ENCODE measurements at places on chromosomes 7 and 10. TPM values are rescaled to one million over a fixed set of nuclear protein-coding genes. Genes with fewer than 3 reads are reported as not detected.

TMEM273 gene
- total RNA-seq, result 24.0 TPM

ANKRD61 gene
- total RNA-seq, result not detected

CTAGE8 gene
- total RNA-seq, result 0.60 TPM

PLEKHS1 gene
- not detected for total RNA-seq

UNCX gene
- total RNA-seq, result not detected

DNA sequence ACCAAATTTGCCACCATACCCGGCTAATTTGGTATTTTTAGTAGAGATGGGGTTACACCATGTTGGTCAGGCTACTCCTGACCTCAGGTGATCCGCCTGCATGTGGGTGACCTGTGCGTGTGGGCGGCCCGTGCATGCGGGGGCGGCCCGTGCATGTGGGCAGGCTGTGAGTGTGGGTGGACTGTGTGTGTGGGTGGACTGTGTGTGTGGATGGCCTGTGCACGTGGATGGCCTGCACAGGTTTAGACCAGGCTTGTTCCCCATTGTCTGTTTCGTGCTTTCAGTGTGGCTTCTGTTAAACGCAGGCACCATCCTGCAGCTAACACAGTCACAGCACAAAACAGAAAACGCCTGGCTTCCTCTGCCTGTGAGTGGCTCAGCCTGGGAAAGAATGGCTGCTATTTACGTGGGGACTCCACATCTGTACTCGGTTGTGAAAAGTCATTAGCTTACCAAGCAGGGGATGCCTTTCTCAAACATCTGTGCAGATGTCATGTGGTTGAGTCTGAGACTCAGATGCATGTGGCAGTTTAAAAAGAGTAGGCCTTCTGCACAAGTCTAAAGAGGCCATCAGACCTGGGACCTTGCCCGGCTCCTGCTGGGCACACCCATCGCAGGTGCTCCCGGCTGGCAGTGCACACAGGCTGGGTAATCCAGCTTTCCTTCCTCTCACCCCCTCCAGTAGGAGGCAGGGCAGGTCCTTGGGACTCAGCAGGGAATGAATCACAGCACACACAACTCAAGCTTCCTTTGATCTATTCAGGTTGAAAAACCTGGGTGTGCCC lies 91.6 kb downstream of the COBL start:
- H3K36me3 ChIP-seq, result no peaks in the 10 kb centered on the region
- no peak overlapping the region for H3K4me3 ChIP-seq
- H3K27ac ChIP-seq, result no peak overlapping the region
- no peak for DNase-seq
- peaks cover 6% of the 10 kb centered on the region for H3K4me1 ChIP-seq

- no peak overlapping the region for H3K27ac ChIP-seq
- H3K27me3 ChIP-seq, result no peaks in the 10 kb centered on the region
- H3K36me3 ChIP-seq, result no peaks in the 10 kb centered on the region
- H3K4me3 ChIP-seq, result no peak overlapping the region
- no peaks in the 10 kb centered on the region for H3K4me1 ChIP-seq
Measured at GRCh38 chr10:30068492-30069223, 9.3 kb upstream of the JCAD start.

DNA sequence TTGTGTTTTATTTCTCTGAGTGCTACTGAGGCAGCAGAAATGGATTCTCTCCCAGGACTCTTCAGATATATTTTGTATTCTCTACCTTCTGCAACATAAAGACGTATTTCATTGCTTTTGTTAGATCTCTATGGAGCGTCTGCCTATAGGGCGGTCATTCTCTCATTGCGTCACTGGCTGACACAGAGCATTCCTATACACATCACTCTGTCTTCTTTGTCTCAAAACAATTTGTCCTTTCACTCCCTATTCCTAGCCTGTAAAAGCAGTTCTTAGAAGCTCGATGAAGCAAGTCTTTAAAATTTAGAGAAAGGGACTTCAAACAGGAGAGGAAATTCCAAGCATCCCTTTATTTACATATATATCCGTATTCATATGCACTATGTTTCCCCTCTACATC lies 120.6 kb downstream of the CPED1 start:
- no peak overlapping the region for H3K27ac ChIP-seq
- no peak overlapping the region for H3K4me3 ChIP-seq
- H3K4me1 ChIP-seq, result no peaks in the 10 kb centered on the region
- H3K27me3 ChIP-seq, result no peaks in the 10 kb centered on the region

DNA sequence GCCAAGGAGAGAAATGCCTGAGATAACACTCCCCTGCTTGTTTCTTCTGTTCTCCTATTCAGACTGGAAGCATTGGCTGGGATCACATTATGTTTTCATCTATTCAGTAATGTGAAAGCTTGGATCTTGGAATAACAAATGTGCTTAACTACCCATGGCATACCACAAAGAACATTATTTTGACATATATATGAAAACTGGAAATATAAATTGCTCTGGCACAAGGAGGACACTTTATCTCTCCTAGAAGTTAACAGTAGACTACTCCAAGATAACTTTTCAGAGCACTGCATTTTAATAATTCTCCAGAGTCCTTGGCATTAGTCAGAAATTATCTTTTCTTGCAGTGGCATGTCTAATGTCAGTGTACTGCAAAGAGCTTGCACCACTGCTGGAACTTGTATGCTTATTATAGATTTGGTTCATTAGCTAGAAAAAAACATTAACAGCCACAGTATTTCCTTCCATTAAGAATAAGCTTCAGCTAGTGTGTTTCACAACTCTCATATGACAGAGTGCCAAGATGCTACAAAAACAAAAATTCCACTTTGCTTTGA lies 169.3 kb upstream of the LRRN3 start:
- H3K4me1 ChIP-seq, result peaks cover 36% of the 10 kb centered on the region
- no peak overlapping the region for H3K27ac ChIP-seq
- H3K27me3 ChIP-seq, result no peaks in the 10 kb centered on the region
- no peak overlapping the region for H3K4me3 ChIP-seq
- H3K36me3 ChIP-seq, result no peaks in the 10 kb centered on the region

GRCh38 chr10:24438800-24439199 lies 229.9 kb downstream of the KIAA1217 start:
- DNase-seq, result no peak
- H3K27ac ChIP-seq, result no peak overlapping the region
- no peaks in the 10 kb centered on the region for H3K27me3 ChIP-seq
- H3K4me1 ChIP-seq, result no peaks in the 10 kb centered on the region

- H3K4me1 ChIP-seq, result no peaks in the 10 kb centered on the region
- no peak for DNase-seq
- H3K27me3 ChIP-seq, result no peaks in the 10 kb centered on the region
- H3K27ac ChIP-seq, result no peak overlapping the region
Measured at GRCh38 chr7:8284606-8285005, 22.6 kb upstream of the ICA1 start.

GRCh38 chr7:40721342-40721949 lies 586.6 kb downstream of the SUGCT start:
- H3K4me1 ChIP-seq, result peaks cover 18% of the 10 kb centered on the region
- no peak for DNase-seq
- no peaks in the 10 kb centered on the region for H3K36me3 ChIP-seq
- H3K27ac ChIP-seq, result no peak overlapping the region
- no peak overlapping the region for H3K4me3 ChIP-seq

DNA sequence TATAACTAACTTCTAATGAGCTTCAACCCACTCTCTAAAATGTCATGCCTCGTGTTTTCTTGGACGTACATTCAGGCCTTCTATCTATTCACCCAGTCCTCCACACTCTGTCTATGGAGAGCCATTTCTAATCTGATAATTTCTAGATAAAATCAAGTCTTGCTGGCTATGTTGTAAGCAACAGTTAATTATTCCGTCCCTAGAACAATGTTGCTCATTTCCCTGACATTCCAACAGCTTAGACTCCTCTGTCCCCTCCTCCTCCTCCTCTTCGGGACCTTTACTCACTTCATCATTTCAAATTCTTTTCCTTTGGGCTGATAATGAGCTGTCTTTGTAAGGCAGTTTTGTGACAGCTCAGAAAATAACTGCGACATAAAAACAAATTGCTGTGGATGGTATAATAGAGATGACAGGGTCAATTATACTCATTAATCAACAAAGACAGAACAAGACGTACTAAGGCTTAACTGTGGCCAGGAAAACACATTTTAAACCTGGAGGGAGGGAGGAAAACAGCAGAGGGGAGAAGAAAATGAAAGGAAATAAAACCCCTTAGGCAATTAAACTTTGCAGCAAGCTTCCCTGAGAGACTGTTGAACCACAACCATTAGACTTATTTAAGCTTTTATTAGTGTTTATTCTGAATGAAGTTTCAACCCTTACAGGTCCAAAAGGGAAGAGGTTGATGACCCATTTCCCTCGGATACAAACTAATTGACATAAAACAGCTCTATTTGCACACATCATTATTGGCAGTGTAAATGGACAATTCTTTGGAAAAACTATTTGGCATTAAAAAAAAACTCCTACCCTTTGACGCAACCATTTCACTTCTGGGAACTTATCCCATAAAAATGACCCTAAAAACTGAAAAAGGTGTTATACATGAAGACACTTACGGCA lies 179.1 kb downstream of the SFMBT2 start:
- H3K36me3 ChIP-seq, result peaks cover 9% of the 10 kb centered on the region
- no peaks in the 10 kb centered on the region for H3K27me3 ChIP-seq
- H3K4me3 ChIP-seq, result no peak overlapping the region

DNA sequence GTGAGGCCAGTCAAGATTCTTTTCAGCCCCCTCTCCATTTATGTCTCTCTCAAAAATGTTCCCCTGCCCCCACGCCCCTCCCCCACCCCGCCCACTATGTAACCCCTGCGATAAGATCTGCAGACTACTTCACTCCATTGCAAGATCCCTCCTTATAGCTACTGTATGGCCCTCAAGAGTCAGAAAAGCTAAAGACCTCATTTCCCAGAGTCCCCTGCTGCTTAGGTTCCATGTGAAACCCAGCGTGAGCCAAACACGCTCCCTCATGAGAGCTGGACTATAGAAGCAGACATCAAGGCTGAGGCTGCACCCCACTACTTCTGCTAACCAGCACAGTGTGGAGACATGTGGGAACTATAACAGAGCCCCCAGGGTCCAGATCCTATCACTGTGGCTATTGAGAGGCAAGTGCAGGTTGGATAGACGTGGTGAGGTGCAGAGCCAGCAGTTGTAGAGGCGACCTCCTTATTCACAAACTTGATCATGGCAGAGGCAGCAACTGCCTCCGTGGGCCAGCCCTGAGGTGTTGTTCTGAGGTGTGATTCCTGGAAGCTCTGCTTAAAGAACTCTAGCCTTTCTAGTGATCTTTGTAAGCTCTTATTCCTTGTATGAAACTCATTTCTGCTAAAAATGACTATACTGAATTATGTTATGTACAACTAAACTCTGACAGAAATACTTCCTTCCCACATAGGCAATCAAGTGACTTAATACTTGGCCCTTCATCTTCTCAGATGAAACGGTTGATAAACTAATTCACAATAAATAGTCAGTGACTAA lies 117.0 kb upstream of the ARID5B start:
- DNase-seq, result no peak
- no peak overlapping the region for H3K27ac ChIP-seq
- H3K4me1 ChIP-seq, result no peaks in the 10 kb centered on the region

- H3K4me1 ChIP-seq, result no peaks in the 10 kb centered on the region
- no peak overlapping the region for H3K4me3 ChIP-seq
Measured at GRCh38 chr10:35933940-35934641, 292.0 kb upstream of the FZD8 start.

- H3K4me1 ChIP-seq, result no peaks in the 10 kb centered on the region
- DNase-seq, result no peak
- H3K27me3 ChIP-seq, result no peaks in the 10 kb centered on the region
- H3K27ac ChIP-seq, result no peak overlapping the region
- no peaks in the 10 kb centered on the region for H3K36me3 ChIP-seq
Measured at GRCh38 chr7:34471844-34472243, 186.2 kb upstream of the NPSR1 start.

- H3K27ac ChIP-seq, result no peak overlapping the region
- H3K4me3 ChIP-seq, result no peak overlapping the region
- DNase-seq, result peak; percentile 42
- H3K4me1 ChIP-seq, result no peaks in the 10 kb centered on the region
- no peaks in the 10 kb centered on the region for H3K36me3 ChIP-seq
- no peaks in the 10 kb centered on the region for H3K27me3 ChIP-seq
Measured at GRCh38 chr7:19051767-19052375, 65.6 kb downstream of the TWIST1 start.

DNA sequence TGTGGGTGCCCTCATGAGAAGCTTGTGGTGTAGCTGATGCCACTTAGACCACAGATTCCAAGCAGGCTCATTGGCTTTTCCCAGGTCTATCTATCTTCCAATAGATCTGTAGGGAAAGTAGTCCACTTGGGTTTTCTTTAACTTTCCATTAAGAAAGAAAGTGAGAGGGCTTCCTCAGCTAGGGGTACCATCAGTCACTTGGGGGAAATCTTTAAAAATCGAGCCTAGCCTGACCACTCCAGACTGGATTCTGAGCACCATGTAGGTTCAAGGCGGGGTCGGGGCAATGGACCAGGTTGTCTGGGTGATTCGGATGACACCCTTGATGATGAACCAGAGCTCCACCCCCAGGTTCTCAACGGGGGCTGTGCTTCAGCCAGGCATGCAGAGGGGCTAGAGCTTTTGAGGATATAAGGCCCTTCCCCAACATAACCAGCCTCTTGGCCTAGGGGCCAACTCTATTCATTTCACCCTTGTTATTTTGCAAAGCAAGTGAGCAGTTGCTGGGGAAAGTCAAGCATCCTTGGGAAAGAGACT lies 27.0 kb downstream of the ITPRIP start:
- H3K27ac ChIP-seq, result peak overlapping the region; percentile 82
- peak; percentile 6 for DNase-seq
- no peak overlapping the region for H3K4me3 ChIP-seq

- H3K36me3 ChIP-seq, result no peaks in the 10 kb centered on the region
- no peak overlapping the region for H3K4me3 ChIP-seq
Measured at GRCh38 chr10:132947843-132948242, 5.5 kb upstream of the CFAP46 start.

Data from tibial nerve (tissue), 4 donors.